ENCODE measurements at places on chromosomes 1 and 21.

- no peak for DNase-seq
Measured at GRCh38 chr1:174818951-174819350, 180.8 kb upstream of the CACYBP start.

DNA sequence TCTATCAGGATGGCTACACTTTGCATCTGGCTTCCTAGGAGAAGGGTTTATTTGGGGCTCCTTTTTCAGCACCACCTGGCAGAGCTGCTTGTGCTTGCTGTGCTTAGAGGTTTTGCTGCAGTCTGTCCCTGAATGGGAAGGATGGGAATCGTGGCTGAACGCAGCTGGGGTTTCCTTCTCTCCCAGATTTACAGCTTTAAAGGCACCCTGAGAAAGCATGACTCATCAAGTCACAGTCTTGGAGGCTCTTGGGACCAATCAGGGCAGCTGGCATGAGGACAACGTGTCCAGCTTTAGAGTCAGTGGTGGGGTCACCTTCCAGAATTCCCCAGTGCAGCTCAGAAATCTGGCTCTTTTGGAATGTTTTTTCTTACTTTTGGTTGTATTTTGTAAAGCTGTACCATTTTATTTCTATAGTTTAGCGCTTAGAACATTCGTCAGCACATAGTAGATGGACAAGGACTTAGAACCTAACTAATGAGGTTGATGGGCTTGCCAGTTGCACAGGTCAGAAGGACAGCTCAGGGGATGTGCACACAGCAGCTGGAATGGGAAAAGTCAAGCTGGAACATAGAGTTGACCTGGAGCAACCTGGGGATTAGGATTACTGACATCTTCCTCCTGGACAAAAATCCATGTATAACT, 222.6 kb downstream of the PRDM2 start:
- no peak for DNase-seq

- DNase-seq, result no peak
Measured at GRCh38 chr1:10734962-10735544, 61.4 kb downstream of the CASZ1 start.

- DNase-seq, result peak; percentile 74
Measured at GRCh38 chr1:39110325-39110851, 84.2 kb downstream of the NDUFS5 start.

DNA sequence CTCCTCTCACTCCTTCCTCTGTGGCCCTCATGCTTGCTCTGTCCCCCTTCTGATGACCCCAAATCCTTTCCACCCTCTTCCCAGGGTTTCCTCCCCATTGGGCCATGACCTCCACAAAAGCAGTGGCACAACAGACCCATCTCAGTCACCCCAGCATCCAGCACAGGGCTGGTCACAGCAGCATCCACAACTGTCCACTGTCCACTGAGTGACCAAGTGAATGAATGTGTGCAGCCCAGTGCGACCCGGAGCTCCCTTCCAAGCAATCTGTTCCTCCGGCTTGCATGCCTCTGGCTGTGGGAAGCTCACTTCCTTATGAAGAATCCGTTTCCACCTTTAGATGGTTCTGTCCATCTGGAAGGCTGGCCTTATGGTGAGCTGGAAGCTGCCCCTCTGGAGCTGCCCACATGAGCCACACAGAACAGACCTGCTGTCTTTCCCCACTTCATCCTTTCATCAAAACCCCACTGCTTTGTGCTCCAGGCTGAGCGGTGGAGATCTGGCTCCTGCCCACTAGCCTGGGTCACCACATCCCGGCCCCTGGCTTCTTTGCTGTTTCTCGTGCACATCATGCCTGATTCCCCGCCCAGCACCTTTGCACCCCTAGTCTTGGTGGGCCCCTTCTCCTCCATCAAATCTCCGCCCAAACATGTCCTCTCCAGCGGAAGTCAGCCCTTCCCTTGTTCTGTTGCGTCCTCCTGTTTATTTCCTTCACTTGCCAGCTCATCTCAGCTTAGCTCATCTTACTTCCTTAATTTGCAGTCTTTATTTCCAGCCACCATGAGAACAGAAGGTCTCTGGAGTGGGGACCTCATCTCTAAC, 56.4 kb downstream of the EDN2 start:
- no peak for DNase-seq

DNA sequence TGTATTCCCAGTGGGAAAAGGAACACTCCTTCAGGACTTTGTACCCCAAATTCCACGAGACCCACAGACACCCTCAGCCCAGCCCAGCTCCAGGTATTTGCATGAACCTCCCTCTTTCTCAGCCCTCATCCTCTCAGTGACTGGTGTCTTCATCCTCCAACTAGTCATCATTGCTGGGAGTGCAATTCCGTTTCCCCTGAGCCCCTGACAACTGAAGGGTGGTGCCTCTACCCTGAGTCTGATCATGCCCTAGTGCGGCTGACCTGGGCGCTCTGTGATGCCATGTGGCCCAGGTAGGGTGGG, 3.8 kb upstream of the ZNF692 start:
- DNase-seq, result no peak

GRCh38 chr21:36429947-36430546, 44.9 kb downstream of the CHAF1B start:
- peak; percentile 93 for DNase-seq

DNA sequence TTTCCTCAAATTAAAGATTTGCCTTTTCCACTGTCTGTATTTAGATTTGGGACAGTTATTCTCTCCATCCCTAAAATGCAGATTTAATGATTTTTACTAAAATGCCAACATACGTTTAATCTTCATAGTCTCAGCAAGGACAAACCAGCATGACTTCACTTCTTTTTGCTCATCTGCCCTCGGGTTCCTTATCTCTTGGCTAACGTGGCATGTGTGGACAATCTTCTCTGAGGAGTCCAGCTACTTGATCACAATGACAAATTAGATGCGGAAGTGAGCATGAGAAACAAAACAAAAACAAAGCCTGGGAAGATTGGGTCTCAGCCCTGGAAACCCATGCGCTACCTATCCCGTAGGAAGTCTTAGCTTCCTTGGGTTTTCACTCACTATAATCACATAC, 1.0 kb downstream of the MRAP start:
- no peak for DNase-seq

- DNase-seq, result no peak
Measured at GRCh38 chr1:6373961-6374720, 19.4 kb downstream of the ACOT7 start.

GRCh38 chr1:10489291-10490055, 14.7 kb downstream of the PEX14 start:
- DNase-seq, result no peak

GRCh38 chr1:89454845-89455521, 69.6 kb upstream of the LRRC8B start:
- peak; percentile 53 for DNase-seq

DNA sequence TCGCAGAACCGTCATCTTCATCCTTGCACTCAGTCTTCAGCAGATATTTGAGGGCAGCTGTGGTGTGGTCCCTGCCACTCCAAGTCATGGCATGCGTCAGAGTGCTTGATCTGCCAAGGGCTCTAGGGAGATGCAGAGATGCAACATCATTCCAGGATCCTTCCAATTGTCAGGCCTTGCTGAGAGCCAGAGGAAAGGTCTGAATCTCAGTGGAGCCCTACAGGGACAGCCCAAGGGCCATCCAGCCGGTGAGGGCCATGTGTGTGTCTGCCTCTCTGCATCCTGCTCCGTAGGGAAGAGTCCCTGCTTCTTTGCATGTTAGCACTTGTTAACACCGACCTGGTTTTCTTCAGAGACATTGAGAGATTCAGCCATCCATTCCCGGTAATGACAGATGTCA, 17.6 kb downstream of the MAPKAPK2 start:
- DNase-seq, result no peak

GRCh38 chr1:15836772-15837669, 10.5 kb upstream of the SPEN start:
- DNase-seq, result no peak

GRCh38 chr1:44359234-44359935, 4.3 kb upstream of the ERI3 start:
- DNase-seq, result no peak

Measured in AG08396 (cell line).